Thoracic aorta (tissue), 2 donors: ENCODE measurements at places on chromosomes 6 and 20. TPM values are rescaled to one million over a fixed set of nuclear protein-coding genes. Genes with fewer than 3 reads are reported as not detected.

The ENPP3 gene
- total RNA-seq: 0.54 TPM

The BMP6 gene
- total RNA-seq: 4.7 TPM

The SLC22A2 gene
- total RNA-seq: not detected

The TMEM244 gene
- total RNA-seq: not detected

The PNPLA1 gene
- total RNA-seq: not detected

DNA sequence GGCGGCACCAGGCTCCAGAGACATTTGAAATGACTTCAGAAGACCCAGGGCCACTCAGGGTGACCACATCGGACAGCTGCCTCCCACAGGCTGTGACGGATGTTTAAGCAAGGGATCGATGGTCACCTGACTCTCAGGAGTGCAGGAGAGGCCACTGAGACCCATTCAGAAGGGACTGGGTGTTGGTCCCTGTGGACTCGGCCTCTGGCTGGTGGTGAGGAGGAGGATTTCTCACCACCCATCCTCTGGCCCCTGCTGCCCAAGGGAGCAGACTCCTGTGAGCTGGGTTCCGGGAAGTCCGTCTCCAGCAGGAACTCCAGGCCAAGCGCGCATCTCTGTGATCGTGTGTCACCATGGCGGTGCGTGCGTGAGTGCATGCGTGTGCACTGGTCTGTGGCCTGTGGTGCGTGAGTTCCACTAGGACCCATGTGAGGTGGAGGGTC lies 25.5 kb downstream of the NPEPL1 start:
- no peaks in the 10 kb centered on the region for H3K4me1 ChIP-seq
- no peak overlapping the region for H3K27ac ChIP-seq
- no peak overlapping the region for H3K4me3 ChIP-seq
- H3K36me3 ChIP-seq: no peaks in the 10 kb centered on the region
- H3K27me3 ChIP-seq: no peaks in the 10 kb centered on the region

- no peak for DNase-seq
- H3K4me3 ChIP-seq: no peak overlapping the region
- no peaks in the 10 kb centered on the region for H3K36me3 ChIP-seq
- no peak overlapping the region for H3K27ac ChIP-seq
- no peaks in the 10 kb centered on the region for H3K27me3 ChIP-seq
Observed at GRCh38 chr6:34259529-34260069, 10.8 kb upstream of the SMIM29 start.

DNA sequence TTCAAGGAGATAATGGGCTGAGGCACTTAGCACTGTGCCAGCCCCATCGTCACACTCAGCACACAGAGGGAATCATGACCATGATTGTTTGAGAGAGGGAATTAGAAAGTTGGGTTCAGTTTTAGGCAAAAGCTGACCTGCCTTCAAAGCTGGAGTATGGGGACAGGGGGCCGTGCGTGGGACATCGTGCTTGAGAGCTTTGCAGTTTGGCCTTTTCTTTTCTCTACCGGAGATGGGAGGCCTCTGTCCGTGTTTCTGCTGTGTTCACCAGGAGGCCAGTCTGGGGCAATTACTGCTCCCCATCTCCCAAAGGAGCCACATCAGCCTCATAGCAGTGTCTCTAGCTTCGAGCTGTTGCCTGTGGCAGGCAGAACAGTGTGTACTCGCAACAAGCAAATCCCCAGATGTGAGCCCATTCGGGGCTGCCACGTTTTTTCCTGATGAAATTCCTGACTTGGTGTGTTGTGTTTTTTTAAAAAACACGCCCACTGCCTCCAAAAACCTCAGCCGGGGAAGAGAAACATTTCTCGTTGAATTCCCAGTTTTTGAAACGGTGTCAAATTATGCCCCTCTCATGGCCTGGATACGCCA lies 20.2 kb downstream of the EYA2 start:
- no peaks in the 10 kb centered on the region for H3K27me3 ChIP-seq
- no peaks in the 10 kb centered on the region for H3K36me3 ChIP-seq
- no peak for DNase-seq

GRCh38 chr6:101770116-101770515 lies 376.6 kb downstream of the GRIK2 start:
- no peaks in the 10 kb centered on the region for H3K27me3 ChIP-seq
- no peak overlapping the region for H3K4me3 ChIP-seq
- no peaks in the 10 kb centered on the region for H3K4me1 ChIP-seq
- DNase-seq: no peak
- no peaks in the 10 kb centered on the region for H3K36me3 ChIP-seq

- no peak for DNase-seq
- H3K36me3 ChIP-seq: no peaks in the 10 kb centered on the region
- H3K27ac ChIP-seq: no peak overlapping the region
Observed at GRCh38 chr6:170178561-170179477, 112.1 kb downstream of the DLL1 start.

DNA sequence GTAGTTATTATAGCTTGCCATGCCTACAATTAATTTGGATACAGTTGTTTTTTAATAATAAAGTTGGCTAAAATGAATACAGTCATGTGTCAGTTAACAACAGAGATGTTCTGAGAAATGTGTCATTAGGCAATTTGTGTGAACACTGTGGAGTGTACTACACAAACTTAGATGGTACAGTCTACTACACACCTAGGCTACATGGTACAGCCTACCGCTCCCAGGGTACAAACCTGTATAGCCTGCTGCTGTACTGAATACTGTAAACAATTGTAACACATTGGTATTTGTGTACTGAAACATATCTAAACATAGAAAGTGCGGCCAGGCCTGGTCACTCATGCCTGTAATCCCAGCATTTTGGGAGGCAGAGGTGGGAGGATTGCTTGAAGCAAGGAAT lies 50.2 kb downstream of the MYLIP start:
- H3K4me1 ChIP-seq: peaks cover 9% of the 10 kb centered on the region
- no peaks in the 10 kb centered on the region for H3K27me3 ChIP-seq
- no peak overlapping the region for H3K27ac ChIP-seq
- DNase-seq: no peak
- no peak overlapping the region for H3K4me3 ChIP-seq
- no peaks in the 10 kb centered on the region for H3K36me3 ChIP-seq

- peaks cover 8% of the 10 kb centered on the region for H3K4me1 ChIP-seq
- DNase-seq: no peak
- no peak overlapping the region for H3K27ac ChIP-seq
- no peaks in the 10 kb centered on the region for H3K36me3 ChIP-seq
Observed at GRCh38 chr6:45115696-45116095, 212.4 kb upstream of the RUNX2 start.

GRCh38 chr6:30743099-30744053 lies 889 bp upstream of the FLOT1 start:
- H3K27ac ChIP-seq: peak overlapping the region; percentile 92
- peaks cover 20% of the 10 kb centered on the region for H3K36me3 ChIP-seq
- peak overlapping the region; percentile 93 for H3K4me3 ChIP-seq
- DNase-seq: no peak
- H3K4me1 ChIP-seq: peaks cover 46% of the 10 kb centered on the region
- H3K27me3 ChIP-seq: no peaks in the 10 kb centered on the region

GRCh38 chr6:109298605-109299264 lies 83.5 kb downstream of the CD164 start:
- H3K36me3 ChIP-seq: no peaks in the 10 kb centered on the region
- H3K4me1 ChIP-seq: peaks cover 72% of the 10 kb centered on the region
- no peak overlapping the region for H3K4me3 ChIP-seq
- peak overlapping the region; percentile 83 for H3K27ac ChIP-seq

DNA sequence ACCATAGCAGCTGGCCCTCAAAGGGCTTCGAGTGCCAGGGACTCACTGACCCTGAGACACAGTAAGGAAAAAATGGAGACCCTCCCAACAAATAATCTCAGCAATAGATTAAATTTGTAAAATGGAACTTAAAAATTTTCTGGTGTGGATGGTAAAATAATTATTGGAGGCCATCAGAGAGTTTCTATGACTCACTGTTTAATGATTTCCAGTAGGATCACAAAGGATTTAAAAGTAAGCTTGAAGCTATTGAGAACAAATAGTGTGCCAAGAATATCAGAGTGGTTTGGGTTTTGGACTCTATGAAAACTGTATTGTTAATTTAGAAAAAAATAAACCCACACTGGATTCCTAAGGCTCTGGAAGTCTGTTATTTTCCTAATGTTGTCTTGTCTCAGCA lies 115.2 kb upstream of the AKIRIN2 start:
- H3K27me3 ChIP-seq: no peaks in the 10 kb centered on the region
- H3K27ac ChIP-seq: no peak overlapping the region
- no peak for DNase-seq
- H3K36me3 ChIP-seq: no peaks in the 10 kb centered on the region
- H3K4me3 ChIP-seq: no peak overlapping the region

DNA sequence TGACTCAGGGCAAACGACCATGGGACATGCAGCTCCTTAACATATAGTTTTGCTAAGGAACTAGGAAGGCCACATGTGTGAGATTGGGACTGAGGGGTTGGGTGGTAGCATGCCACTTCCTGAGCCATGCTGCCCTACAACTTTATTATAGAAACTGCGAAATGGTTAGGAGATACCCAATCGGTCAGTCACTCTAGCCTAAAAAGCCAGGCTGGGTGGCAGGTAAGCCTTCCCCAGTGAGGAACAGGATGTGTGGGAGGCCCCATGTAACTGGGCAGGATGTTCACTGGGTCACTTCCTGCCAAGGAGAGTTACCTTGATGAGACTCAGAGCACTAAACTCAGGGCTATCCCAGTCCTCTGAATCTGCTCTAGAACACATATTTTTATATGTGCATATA lies 123.5 kb downstream of the MAP3K7 start:
- H3K27ac ChIP-seq: no peak overlapping the region
- no peaks in the 10 kb centered on the region for H3K27me3 ChIP-seq
- H3K4me1 ChIP-seq: no peaks in the 10 kb centered on the region
- no peak overlapping the region for H3K4me3 ChIP-seq
- H3K36me3 ChIP-seq: no peaks in the 10 kb centered on the region
- no peak for DNase-seq

DNA sequence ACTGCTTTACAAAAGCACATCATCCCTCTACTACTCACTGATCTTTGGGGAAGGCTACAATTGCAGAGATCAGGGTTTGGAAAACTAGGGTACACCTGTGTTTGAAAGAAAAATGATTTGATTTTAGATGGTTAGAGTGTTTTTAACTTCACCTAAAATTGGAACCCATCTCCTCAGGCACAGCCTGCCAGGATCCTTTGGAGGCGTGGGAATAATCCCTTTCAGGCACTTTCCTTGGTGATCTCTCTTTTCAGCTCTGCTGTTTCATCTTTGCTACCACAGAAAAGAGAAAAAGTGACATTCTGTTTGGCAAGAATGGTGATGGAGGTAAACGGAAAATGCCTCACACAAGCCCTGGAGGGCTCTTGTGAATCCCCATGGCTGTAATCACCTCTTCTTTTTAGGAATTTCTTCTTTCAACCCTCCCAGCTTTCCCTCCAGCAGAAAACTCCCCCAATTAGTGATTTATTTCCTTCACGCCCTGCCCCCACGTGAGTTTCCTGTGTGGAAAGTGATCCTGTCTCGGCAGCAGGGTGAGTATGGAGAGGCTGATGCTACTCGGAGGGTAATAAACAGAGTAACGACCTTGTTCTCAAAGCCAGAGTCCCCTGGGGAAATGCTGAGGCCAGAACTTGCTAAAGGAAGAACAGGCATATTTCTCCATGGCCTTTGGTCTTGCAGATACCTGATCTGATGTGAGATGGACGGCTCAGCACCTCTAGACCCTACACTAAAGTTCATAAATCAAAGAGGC lies 9.2 kb downstream of the KCNG1 start:
- no peak overlapping the region for H3K4me3 ChIP-seq
- no peak for DNase-seq
- no peaks in the 10 kb centered on the region for H3K27me3 ChIP-seq
- no peak overlapping the region for H3K27ac ChIP-seq
- no peaks in the 10 kb centered on the region for H3K36me3 ChIP-seq

DNA sequence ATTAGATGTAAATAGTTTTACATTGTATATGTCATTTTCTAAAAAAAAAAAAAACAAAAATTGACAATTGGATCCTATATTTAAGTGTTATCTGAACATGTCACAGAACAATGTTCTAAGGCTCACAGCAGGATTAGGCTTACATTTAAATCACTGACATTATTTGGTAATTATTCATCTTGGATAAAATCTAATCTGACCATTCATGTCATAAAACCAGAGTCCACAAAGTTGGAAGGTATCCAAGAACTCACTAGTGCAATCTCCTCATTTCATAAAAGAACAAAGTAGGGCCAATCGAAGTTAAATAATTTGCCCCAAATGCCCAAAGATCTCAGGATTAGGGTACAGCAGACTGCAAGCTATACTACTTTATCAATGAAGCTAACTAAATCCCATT lies 73.0 kb downstream of the PDSS2 start:
- H3K27ac ChIP-seq: no peak overlapping the region
- no peak for DNase-seq
- no peaks in the 10 kb centered on the region for H3K27me3 ChIP-seq
- H3K36me3 ChIP-seq: no peaks in the 10 kb centered on the region
- H3K4me1 ChIP-seq: no peaks in the 10 kb centered on the region
- no peak overlapping the region for H3K4me3 ChIP-seq

GRCh38 chr6:35011096-35012041 lies 122.3 kb downstream of the ANKS1A start:
- H3K27ac ChIP-seq: no peak overlapping the region
- peaks cover 19% of the 10 kb centered on the region for H3K4me1 ChIP-seq
- DNase-seq: no peak
- no peaks in the 10 kb centered on the region for H3K27me3 ChIP-seq
- no peaks in the 10 kb centered on the region for H3K36me3 ChIP-seq
- no peak overlapping the region for H3K4me3 ChIP-seq

DNA sequence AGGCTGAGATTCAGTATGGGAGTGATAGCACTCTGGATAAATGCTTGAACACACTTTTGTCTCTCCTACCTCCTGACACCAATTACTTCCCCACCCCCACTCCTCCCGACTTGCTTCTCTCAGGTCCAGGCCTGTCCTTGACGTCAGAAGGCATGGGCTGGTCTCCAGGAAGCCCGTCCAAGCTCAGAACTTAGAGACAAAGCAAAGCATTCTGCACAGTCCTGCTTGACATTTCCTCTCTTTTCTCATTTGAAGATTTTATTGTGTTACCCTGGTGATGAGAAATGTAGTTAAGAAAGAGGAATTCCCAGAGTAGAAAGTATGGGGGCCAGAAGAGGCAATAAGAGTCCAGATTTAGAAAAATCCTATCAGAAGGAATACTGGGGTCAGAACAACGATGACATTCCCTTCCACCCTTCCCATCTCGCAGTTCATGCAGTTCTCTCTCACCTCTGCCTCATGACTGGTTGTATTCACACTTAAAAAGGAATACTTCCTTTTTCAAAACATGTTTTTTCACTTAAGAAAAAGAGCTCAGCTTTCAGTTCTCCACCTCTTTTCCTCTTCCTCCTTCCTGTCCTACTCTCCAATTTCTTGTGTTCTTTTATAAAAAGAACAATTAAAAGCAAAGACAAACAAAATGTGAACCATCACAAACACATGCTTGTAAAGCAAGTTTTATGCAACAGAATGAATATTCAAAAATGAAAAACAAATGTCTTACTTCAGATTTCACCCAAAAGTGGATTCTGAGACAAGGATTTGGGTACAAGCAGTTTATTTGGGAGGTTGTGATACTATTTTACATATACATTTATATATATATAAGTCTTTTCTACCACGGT lies 18.5 kb upstream of the FAM184A start:
- H3K4me3 ChIP-seq: no peak overlapping the region
- H3K36me3 ChIP-seq: no peaks in the 10 kb centered on the region
- DNase-seq: no peak
- H3K4me1 ChIP-seq: no peaks in the 10 kb centered on the region
- H3K27ac ChIP-seq: no peak overlapping the region
